Activated naive CD8-positive, alpha-beta T cell treated with anti-CD3 and anti-CD28 coated beads, Interleukin-2, amount 50 U/mL, for 16 hours (primary cell): ENCODE measurements at places on chromosomes 4 and X.

DNA sequence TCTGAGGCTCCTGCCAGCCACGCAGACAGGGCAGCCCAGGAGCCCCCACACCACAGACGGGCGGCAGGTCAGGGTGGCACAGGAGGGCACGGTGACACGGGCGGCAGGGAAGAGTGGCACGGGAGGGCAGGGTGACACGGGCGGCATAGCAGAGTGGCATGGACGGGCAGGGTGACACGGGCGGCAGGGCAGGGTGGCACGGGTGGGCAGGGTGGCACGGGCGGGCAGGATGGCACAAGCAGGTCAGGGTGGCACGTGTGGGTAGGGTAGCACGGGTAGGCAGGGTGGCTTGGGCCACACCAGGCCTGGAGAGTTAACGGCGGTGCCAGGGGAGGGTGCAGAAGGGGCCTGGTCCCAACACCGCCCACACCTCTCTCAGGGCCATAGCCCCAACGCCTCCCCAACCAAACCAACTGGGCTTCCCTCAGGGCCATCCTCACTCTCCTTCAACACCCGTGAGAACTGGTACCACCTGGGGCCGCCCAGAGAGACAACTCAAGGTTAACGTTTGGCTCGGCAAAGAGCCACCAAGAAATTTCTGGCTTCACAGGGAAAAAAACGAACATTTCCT lies 3.4 kb downstream of the CTBP1 start:
- DNase-seq, result no peak

DNA sequence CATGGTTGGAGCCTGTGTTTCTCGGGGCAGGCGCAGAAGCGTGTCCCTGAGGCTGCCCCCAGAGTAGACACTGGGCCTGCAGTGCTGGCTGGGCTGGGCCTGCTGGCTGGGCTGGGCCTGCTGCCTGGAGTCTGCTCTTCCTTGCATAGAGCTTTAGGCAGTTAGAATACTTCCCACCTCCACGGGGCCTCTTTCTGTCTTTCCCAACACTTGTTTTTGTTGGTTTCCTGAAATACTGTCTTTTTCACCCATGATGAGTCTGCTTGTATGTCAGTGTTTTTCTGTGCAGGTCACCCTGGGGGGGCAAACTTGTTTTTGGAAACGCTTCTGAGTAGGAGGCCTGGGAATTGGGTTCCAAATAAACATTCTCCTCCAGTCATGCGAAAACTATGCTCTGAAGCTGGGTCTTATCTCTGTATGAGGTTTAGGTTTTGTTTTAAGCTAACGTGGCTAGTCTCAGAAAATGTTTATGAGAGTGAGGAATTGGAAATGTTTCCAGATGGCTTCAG lies 32.2 kb downstream of the TRMT44 start:
- DNase-seq, result no peak

DNA sequence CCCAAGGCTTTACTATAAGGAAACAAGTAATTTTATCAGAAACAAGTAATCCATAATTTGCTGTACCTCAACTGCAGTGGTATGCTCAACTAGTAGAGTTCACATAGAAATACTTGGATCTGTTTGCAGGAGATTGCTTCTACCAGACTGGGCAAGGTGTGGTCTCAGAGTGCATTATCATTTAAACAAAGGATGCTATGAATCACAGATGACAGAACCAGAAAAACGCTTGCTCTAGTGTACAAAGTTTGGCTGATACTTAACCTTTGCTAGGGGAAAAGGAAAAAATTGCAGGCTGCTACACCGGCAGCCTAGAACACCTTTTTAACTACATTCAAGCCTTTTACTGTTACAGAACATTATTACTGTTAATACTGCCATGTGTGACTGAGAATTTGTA lies 97.1 kb downstream of the ENOX2 start:
- no peak for DNase-seq

- no peak for DNase-seq
Measured at GRCh38 chr4:102478186-102478585, 23.0 kb upstream of the NFKB1 start.

DNA sequence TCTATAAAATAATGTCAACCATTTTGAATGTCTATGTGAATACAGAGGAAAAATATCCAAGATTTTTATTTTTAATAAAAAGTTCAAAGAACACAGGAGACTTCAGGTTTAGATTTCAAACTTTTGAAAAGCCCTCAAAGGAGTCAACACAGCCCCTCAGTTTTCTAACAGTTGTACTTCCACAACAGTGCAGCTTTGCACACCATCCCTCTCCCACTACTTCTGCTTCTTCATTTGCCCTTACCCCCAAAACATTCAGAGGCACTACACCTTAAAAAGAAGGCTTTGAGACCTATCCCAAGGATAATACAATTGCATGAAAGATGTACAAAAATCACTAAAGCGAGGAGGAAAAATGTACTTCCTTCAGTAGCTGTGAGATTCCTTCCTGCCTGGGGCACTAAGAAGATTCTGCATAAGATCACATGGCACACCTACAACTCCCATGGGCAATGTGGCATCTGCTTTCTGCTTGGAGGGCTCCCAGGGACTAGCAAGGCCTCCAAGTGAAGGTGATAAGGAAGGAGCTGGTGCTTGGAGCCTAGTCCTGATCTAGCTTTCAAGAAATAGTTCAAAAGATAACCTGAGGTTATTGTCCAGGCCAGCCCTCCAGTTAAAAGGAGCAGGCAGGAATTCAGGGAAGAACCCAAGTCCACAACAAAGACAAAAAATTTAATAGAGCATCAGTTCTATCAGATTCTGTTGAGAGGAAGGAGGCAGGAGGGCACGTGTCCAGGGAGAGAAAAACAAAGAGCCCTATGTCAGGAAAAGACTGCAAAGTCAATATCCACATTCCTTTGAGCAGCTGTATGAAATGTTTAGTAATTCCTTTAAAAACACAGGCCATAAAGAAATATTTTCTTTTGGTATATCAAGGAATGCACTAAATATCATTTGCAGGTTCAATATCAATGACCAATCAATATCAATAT lies 19.1 kb downstream of the ARAP2 start:
- DNase-seq, result no peak

- DNase-seq, result no peak
Measured at GRCh38 chr4:153676486-153676885, 7.6 kb upstream of the TLR2 start.

DNA sequence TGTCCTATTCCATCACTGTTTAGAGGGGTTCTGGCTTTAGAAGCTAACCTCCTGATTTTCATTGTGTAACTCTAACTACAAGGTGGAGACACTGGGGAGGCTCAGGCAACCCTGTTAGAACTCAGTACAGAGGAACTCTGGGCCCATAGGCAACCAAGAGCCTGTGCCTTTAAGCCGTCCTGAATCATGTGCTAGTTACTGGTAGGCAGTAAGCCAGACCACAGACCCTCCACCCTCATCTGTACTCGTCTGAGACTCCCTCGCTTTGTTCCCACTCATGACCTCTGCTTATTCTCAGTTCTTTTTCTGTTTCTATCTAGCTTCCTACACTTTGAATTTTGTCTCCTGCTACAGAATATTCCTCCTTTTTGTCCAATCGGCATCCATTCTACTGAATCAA lies 31.4 kb downstream of the TBC1D1 start:
- DNase-seq, result no peak

DNA sequence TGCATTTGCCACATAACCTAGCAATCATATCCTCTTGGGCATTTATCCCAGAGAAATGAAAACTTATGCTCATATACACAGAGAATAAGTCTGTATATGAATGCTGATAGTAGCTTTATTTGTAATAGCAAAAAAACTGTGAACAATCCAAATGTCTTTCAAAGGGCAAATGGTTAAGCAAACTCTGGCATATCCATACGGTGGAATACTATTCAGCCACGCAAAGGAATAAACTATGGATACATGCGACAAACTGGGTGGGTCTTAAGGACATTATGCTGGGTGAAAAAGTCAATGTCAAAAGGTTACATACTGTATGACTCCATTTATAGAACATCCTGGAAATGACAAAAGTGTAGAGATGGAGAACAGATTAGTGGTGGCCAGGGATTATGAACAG lies 17.6 kb upstream of the CBR4 start:
- DNase-seq, result no peak

GRCh38 chr4:113781439-113782040 lies 20.0 kb upstream of the CAMK2D start:
- DNase-seq, result no peak

- DNase-seq, result no peak
Measured at GRCh38 chr4:150960818-150961217, 54.3 kb downstream of the LRBA start.

DNA sequence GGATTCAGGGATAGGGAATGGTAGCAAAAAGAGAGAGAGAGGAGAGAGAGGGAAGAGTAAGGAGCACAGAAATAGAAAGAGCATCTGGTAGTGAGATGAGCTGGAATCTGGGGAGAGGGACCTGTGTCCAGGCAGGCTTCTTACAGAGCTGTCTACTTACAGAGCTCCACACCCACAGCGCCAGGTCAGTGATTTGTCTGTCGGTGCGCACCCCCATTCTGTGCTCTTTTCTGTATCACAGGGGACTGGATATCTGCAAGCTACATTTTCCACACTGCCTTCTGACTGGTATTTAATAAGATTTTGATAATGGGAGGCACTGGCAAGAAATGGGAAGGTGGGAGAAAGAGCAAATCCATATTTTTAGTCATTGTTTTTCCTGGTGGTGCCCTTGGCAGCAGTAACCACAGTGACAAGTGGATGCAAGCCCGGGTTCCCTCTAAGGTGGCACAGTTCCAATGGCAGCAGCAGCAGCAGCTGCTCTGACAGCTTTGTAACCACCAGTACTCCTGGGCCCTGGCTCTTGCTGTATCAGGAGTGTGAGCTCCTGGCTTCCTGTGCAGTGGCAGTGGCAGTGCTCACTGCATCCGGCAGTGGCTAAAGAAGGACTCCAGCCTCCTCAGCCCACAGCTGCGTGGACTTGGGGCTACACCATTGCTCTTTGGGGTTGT lies 300.5 kb downstream of the TRIML1 start:
- DNase-seq, result no peak
